ENCODE measurements at places on chromosomes 7 and 10. TPM values are rescaled to one million over a fixed set of nuclear protein-coding genes. Genes with fewer than 3 reads are reported as not detected.
A peak's percentile ranks its signal among the peaks of the same experiment; 100 is the strongest.

DNA sequence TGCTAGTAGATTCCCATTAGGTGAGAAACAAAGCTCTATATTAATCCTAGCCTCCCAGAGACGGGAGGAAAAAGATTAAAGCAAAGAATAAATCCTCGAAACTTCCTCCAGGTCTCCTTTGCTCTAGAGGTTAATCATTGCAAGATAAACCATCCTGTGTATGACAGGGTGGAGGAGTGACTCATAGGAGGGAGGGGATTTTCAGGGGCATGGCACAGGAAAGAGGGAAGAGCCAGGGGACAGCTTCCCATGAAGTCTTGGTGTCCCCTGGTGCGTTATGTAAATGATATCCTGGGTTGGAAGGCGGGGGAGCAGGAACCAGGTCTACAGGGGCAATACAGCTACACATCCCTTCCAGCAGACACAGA lies 780 bp downstream of the CYP3A5 start:
- DNase-seq = peak; percentile 77

DNA sequence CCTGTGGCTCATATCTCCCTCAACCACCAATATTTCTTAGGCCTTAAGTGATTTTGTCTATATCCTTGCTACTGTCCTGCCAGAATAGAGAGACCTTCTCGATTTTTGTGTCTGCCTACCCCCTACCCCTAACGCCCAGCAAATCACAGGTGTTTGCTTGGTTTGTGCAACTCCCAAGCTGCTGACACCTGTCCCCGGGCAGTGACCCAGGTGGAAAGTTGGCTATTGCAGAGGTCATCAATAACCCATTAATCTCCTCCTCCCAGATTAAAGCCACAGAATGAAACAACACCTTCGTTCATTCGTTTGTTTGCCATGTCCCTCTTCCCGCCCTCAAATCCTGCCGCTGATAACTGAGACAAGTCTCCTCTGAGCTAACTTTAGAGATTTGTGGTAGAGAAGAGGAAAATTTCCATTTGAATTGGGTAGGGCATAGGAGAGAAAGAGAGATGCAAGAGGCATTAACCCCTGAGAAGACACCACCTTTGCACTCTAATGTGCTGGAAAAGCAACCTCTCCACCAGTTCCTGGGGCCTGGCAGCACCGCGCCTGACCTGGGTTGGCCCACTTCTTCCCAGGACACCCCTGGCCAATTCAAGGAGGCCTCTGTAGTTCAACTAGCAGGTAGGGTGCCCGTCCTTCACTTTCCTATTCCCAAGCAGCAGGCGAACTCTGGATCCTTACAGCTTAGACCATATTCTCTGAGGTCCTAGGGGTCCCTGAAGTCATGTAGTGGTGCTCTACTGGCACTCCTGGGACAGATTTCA lies 3.0 kb downstream of the NEUROG3 start:
- DNase-seq = no peak

GRCh38 chr7:151110236-151110940 lies 24.1 kb downstream of the AGAP3 start:
- DNase-seq = no peak

- DNase-seq = no peak
Observed at GRCh38 chr10:51643734-51644133, 55.7 kb downstream of the CSTF2T start.

- DNase-seq = no peak
Observed at GRCh38 chr10:110323503-110323902, 18.8 kb upstream of the SMNDC1 start.

- no peak for DNase-seq
Observed at GRCh38 chr7:151777495-151777880, 99.4 kb downstream of the PRKAG2 start.

GRCh38 chr10:42869977-42870350 lies 87.4 kb downstream of the BMS1 start:
- DNase-seq = no peak

Gene MMP21
- total RNA-seq = not detected

GRCh38 chr10:21203473-21204107 lies 306.5 kb upstream of the NEBL start:
- DNase-seq = no peak

GRCh38 chr7:101164071-101164840 lies 1.1 kb downstream of the VGF start:
- DNase-seq = peak; percentile 79

Gene EFCAB10
- total RNA-seq = 0.12 TPM

- no peak for DNase-seq
Observed at GRCh38 chr10:132964231-132964630, 21.9 kb upstream of the CFAP46 start.

DNA sequence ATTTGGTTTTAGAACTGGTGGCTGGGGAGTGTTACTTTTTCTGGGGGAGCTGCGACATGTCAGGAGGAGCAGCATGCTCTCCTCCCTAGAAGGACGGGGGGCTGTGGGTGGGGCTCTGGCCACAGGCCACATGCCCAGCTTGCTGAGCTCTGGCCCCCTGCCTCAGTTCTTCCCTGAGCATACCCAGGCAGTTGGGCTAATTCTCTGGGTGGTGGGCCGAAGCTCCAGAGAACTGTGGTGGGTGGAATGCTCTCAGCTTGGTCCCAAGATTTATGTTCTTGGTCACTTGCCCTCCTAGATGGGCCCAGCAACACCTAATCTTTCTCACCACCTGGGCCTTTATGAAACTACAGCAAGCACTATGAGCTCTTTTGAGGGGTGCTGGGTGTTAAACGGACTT lies 5.1 kb upstream of the ZNF775 start:
- DNase-seq = no peak

GRCh38 chr7:27101957-27102580 lies 414 bp downstream of the HOXA2 start:
- DNase-seq = no peak

DNA sequence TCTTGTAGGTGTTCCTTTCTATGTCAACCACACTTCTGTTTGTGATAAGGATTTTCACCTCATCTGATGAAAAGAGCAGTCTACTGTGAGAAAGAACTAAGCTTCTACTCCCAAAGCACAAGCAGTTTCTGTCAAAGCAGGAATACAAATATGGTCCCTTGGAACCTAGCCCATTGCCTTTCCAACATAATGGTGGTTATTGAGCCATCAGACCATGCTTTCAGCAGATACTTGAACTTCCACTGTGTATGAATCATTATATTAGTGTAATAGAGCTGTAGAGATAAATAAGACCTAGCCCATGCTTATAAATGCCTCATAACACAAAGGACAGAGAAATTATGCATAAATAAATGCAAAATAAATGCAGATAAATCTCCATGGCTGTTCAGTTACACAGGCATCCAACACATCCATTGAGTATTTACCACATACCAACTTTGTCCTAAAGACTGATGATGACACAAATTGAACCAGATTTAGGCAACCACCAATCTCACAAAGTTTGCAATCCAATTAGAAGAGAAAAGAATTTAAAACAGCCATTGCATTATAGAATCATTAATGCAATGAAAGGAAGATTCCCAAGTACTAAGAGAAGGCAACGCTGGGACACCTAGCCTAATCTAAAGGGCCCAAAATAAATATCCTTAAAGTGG lies 729.4 kb upstream of the C7orf33 start:
- no peak for DNase-seq

DNA sequence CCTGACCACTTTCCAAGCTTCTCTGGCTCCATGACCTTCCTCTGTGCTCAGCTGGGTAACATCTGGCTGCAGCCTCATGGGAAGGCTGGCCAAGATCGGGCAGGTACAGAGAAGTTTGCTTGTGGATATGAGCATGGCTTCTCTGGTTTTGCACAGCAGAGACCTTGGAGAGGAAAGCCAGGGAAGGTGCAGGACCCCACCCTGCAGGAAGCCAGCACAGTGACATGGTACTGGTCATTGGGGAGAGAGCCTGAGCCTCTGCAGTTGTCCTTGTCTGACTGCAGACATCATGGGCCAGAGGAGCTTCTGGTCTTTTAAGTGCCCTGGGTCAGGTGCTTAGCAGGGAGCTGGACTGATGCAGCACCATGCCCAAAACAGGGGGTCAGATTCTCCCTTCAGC lies 70.6 kb upstream of the LEP start:
- DNase-seq = no peak

DNA sequence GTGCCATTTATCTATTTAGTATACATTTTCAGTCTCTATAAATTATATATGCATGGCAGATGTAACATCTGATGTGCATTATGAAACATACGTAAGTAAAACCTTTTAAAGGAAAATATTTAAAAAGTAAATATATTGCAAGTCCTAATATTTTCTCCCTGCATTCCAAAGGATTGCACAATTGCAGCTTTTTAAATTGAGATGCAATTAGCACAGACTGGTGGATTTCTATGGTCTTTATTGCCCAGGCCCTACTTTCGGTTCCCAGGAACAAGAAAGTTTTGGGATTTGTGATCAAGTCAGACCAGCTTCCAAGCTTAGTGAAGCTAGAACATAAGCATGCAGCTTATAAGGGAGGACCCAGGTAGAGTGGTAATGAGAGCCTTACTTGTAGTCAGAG lies 337.8 kb downstream of the NRG3 start:
- no peak for DNase-seq

Gene NME8
- total RNA-seq = not detected

Gene AGBL3
- total RNA-seq = 6.4 TPM

GRCh38 chr7:36406156-36406555 lies 16.5 kb downstream of the ANLN start:
- DNase-seq = no peak

- no peak for DNase-seq
Observed at GRCh38 chr10:47164800-47165128, 135.2 kb upstream of the GDF10 start.

- DNase-seq = no peak
Observed at GRCh38 chr7:125459038-125459437, 529.4 kb upstream of the POT1 start.

Gene COG5
- total RNA-seq = 53.5 TPM

DNA sequence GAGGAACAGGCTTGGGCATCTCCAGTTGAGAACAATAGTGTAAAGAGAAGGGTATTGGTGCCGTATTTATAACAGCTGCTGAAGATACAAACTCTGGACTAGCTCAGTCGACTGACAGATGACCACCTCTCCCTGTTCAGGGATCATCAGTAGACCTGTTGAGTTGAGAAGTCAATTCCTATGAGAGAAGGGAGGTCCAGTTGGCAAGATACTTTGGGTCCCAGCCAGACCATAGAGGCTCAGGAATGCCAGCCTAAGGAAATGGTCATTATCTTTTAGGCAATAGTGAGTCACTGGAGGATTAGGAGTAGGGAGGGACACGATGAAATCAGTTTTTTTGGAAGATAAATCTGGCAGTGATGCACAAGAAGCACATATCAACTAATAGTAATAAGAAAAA lies 202.9 kb downstream of the TRIL start:
- DNase-seq = no peak

- DNase-seq = no peak
Observed at GRCh38 chr10:1398626-1399410, 338.5 kb downstream of the ADARB2 start.
